Stimulated activated CD8-positive, alpha-beta memory T cell treated with anti-CD3 and anti-CD28 coated beads, Interleukin-12 subunit alpha, Interleukin-12 subunit beta, amount 100 ng/mL, for 4 hours (primary cell): ENCODE measurements at places on chromosomes 6 and 20.

GRCh38 chr6:148835920-148836441, 89.2 kb downstream of the UST start:
- no peak for DNase-seq

DNA sequence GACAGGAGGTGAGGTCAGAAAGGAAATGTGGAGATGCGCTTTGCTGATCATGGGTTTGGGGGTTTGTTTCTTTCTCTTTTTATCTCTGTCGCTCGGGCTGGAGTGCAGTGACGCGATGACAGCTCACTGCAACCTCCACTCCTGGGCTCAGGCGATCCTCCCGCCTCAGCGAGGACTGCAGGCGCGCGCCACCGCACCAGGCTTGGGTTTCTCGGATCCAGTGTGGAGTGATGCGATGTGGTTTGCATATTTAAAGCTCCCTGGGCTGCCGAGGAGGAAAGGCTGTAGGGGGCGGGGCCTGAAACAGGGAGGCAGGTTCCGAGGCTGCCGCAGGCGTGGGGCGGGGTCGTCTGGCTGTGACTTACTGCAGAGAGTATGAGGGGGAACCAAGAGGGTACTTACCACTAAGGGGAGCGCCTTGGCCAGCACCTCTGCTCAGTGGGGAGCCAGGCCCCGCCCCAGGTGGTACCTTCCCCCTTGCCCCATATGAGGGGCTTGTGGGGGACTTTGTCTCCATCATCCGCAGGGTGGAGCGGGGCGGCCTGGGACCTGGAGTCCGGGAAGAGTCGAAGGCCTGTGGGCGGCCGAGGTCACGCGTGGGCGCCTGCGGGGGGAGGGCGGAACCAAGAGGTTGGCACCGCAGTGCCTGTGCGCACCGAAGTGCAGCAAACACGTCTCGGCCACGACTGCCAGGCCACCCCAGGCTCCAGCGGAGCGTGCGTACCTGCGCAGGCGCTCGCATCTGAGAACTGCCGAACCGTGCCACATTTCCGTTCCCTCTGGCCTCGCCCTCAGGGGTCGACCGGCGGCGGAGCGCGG, 12.7 kb upstream of the BAK1 start:
- DNase-seq = peak; percentile 20

DNA sequence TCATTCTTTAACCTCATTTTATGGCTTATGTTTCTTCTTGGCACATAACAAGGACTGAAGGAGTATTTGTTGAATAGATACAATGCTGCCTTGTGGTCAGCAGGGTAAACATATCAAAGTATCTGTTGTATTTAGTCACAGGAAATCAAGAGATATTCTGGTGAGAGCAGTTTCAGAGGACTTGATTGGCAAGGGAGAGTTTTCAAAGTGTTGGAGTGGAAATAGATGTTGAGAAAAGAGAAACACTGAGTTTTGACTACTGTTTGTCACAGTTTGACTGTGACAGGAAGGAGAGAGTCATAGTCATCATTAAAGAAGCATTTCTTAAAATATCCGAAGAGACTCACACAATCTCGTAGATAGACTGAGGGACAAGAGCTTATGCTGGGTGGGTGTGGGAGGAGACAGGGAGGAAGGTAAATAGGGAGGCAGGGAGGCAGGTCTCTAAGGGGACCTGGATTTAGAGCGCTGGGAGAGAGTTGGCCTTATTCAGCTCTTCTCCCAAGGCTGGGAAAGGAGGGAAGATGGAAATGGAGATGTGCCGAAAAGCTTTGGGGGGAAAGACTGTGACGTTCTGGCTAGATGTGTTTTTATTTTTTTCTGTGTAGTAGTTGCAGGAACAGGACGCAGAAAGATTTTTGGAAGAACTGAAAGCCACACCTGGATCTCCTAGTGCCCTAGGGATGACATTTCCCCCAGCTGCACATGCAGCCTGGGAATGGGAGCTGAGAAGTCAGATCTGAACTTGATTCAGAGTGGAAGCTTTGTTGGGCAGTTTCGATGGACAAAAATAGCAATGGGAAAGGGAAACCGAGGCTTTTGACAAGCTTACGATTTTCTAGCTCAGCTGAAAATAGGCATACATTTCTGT, 65.0 kb upstream of the IFNGR1 start:
- DNase-seq = no peak

DNA sequence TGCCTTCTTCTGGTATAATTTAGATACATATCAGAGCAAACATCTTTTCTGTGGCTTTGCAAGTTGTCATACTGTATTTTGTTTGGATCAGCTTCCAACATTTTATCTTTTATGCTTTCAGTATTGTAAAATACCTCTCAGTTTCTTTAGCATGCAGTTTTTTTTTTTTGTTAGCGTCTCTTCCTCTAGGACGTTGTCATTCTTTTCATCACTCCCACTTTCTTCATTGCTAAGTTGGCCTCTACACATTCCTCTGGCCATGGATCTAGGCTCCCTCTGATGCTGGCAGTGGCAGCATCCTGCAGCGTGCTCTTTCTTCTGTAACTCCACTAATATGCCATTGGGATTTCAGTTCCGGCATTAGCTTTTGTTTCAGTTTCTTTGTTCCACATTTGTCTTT, 21.7 kb downstream of the RPRD1B start:
- DNase-seq = no peak

DNA sequence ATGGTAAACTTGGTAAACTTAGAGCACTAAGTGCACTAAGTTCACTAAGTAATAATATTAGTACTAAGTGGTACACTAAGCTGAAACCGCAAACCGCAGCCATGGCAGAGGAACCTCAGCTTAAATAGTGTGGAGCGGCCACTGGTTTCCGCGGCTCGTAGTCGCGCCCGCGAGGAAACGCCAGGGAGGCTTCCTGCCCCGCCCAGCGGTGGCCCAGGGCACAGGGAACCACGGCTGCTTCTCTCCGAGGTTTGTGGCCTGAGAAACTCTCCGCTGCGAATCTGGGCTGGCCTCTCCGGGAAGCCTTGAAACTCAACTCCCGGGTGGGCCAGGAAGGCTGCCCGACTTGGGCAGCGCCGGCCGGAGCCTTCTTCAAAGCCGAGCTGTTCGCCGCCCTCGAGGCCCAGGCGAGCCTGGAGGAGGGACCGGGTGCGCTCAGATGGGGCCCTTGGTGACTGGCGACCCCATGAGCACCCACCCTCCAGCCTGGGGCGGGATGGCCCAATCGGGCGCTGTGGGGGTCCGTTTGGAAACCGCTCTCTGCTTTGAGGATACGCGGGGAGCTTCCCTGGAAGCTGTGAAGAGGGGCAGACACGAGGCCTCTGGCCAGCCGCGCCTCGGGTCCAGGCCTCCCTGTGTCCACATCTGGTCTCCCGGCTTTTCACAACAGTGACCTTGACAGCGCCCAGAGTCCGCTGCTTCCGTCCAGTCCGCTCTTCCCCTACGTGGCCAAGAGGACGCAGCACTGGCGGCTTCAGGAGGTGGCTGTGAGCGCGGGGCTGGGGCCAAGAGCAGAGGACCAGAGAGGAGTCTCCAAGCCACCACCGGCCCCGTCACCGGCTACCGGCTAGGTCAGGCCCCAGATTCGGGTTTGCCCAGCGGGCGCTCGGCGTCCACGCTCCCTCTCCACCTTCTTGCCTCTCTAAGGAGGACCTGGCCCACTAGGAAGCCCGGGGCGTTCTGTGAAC, 25.4 kb upstream of the HLA-E start:
- DNase-seq = peak; percentile 46

DNA sequence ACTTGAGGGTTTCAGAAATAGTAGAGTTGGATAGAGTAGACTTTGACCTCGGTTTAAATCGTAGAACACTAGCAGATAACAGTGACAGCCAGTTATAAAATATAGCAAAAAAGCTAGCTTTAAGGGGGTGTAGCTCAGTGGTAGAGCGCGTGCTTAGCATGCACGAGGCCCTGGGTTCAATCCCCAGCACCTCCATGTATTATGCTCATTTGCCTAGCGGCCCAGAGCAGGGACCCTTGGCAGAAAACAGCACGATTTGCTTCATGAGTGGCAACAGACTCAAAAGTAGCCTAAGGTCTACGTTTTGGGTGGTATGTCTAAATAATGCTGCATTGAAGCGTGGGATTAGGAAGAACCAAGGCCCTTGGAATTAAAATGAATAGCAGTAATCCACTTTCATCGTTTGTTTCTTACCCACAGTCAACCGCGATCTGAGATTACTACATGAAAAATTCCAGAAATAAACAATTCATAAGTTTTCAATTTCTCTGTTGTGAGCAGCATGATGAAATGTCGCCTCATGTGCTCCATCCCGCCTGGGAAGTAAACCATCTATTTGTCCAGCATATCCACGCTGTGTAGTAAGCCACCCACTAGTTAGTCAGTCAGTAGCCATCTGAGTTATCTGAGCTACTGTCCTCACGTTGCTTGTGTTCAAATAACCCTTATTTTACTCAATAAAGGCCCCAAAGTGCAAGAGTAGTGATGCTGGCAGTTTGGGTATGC, 184.9 kb downstream of the GPX5 start:
- no peak for DNase-seq

- no peak for DNase-seq
Measured at GRCh38 chr6:152695372-152696045, 2.2 kb upstream of the MYCT1 start.

DNA sequence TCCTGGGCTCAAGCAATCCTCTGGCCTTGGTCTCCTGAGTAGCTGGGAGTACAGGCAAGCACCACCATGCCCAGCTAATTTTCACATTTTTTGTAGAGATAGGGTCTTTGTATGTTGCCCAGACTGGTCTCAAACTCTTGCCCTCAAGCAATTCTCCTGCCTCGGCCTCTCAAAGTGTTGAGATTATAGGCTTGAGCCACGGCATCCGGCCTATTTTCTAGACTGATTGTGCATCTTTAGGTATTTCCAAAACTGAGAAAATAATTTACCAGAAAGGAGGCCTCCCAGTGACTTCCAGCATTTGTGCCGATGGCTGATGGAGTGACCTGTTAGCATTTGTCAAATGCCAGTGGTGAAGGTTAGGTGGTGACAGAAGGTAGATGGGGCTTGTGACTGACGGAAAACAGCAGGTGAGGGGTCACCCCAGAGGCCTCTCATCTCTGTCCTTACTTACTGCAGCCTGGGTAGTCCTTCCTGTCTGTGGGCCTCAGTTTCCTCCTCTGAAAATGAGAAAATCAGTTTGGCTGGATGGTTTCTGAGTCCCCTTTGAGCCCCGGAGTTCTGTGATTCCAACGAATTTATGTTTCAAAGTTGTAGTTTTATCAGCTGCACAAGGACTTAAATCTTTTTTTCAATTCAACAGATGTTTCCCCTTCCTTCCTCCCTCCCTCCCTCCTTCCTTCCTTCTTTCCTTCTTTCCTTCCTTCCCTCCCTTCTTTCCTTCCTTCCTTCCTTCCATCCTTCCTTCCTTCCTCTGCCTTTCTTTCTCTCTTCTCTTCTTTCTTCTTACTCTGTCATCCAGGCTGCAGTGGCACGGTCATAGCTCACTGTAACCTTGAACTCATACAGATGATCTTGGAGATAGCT, 53.5 kb downstream of the TGM2 start:
- DNase-seq = no peak

DNA sequence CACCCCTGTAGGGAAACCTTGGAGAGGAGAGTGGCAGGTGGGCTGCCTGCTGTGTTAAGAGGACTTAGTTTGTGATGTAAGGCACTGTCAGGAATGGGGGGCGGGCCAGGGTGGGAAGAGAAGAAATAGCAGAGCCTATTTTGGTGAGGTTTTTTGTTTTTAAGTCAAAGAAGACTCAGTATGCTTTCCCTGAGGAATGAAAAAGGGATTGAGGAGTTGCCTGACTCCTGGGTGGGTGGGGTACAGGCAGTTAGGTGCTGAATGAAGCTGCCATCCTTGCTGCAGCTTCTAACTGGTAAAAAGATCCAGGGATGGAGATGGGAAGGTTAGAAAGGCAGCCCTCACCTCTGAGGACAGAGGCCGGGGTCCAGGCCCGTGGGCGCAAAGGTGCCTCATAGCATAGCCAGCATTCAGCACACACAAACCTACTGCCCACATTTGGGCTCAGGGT, 37.9 kb downstream of the PLCG1 start:
- DNase-seq = no peak

- DNase-seq = peak; percentile 55
Measured at GRCh38 chr20:62616728-62617621, 25.3 kb upstream of the SLCO4A1 start.

DNA sequence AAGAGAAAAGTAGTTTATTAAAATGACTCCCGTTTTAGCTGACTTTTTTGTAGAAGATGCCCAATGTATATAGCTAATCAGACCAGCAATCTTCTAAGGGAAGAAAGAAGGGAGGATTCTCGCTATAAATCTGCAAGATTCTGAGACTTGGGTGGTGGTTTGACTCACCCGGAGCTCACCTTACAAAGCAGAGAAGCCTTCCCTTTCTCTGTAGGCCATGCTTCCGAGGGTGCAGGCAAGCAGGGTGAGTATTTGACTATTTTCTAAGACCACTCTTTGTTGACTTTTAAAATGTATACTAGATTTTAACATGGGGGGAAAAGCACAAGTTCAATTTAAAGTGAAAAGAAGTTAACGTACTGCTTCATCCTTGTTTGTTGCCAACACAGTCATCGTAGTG, 2.7 kb downstream of the OLIG3 start:
- DNase-seq = no peak

GRCh38 chr20:11080010-11080409, 406.2 kb upstream of the JAG1 start:
- DNase-seq = no peak

DNA sequence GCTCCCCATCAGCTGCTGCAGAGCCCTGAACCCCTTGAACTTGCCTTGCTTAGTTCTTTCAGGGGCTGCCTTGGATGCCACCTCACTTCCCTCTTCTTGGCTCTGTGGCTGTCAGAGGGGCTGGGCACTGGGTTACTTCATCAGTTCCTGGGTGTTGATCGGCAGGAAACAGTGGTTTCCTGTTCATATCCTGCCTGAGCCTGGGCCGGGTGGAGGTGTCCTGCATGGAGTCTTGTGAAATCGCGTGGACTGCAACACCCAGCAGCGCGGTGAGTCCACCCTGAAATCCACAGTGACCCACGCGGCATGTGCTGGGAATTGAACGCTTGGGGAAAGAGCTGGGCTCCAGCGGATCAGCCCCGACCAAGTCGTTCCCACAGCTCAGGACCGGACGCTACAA, 97.5 kb downstream of the CDH26 start:
- peak; percentile 33 for DNase-seq

DNA sequence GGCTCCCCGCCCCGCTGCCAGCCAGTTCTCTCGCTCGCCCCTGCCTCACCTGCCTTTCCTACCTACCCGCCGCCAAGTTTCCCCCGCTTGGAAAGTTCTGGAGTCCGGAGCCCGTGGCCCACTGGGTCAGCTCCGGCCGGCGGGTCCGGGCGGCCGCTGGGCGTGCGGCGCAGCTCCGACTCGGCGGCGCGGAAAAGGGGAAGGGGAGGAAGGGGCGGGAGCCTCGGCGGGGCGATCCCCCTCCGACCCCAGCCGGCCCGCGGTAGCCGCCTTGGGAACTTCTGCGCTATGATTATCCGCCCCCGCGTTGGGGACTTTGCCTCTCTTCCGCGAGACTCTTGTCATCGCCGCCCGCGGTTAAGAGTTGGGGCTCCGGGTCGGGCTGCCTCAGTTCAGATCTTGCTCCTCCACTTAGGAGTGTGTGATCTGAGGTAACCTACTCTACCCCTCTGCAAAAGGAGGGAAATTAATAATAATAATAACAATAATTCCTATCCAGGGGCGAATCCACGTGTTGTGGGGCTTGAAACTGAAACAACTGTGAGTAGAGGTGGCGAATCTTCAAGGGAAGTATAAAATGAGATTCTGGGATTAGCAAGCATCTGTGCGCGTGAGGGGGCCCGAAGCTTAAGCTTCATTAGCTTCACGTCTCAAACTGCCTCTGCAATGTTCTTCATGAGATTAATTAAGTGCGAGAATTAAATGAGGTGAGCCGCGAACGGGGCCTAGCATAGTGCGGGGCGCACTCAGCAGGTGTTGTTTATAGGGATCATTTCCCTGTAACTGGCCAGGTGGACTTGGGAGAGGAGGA, 30.8 kb downstream of the SF3B5 start:
- peak; percentile 61 for DNase-seq

- DNase-seq = no peak
Measured at GRCh38 chr20:37280403-37280802, 9.1 kb upstream of the MANBAL start.
